Chondrocyte (in vitro differentiated cells): ENCODE measurements at places on chromosomes 11 and 22. TPM values are rescaled to one million over a fixed set of nuclear protein-coding genes. Genes with fewer than 3 reads are reported as not detected.
A peak's percentile ranks its signal among the peaks of the same experiment; 100 is the strongest.

DNA sequence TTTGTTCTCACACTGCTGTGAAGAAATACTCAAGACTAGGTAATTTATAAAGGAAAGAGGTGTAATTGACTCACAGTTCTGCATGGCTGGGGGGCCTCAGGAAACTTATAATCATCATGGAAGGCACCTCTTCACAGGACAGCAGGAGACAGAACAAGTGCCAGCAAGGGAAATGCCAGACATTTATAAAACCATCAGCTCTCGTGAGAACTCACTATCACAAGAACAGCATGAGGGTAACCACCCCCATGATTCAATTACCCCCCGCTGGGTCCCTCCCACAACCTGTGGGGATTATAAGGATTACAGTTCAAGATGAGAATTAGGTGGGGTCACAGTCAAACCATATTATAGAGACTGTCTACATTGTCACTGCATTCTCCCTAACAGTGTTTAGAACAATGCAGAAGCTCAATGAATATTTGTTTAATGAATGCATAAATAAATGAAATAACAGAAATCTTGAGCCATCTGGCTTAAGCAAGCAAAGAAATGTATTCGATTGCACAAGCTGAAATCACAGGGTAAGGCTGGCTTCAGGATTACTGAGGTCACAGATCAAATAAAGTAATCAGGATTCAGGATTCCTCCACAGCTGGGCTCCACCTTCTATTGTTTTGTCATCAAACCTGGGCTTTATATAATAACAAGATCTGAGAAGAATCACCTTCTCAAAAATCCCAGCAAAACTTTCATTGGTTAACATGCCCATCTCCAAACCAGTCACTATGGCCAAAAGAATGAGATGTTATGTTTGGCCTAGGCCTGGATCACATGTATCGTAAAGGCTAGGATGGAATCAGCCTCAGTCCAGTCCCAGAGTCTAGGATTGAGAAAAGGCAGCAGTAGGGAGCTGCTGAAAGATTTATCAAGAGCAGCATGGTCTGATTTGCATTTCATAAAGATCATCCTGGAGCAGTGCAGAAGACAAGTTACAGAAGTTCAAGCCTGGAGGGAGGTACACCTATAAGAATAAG is 137.8 kb upstream of the UBASH3B start:
- H3K27ac ChIP-seq, result no peak overlapping the region
- no peaks in the 10 kb centered on the region for H3K36me3 ChIP-seq
- no peak overlapping the region for H3K4me3 ChIP-seq

The DERL3 gene
- total RNA-seq, result 1.3 to 4.6 TPM (median 2.0 TPM) in 3 replicates

The MOGAT2 gene
- total RNA-seq, result not detected in 3 replicates

GRCh38 chr11:121035169-121035755 is 11.4 kb downstream of the TBCEL start:
- no peak for DNase-seq
- H3K27me3 ChIP-seq, result no peaks in the 10 kb centered on the region
- no peak overlapping the region for H3K4me3 ChIP-seq
- H3K36me3 ChIP-seq, result no peaks in the 10 kb centered on the region
- peaks cover 9% of the 10 kb centered on the region for H3K4me1 ChIP-seq

DNA sequence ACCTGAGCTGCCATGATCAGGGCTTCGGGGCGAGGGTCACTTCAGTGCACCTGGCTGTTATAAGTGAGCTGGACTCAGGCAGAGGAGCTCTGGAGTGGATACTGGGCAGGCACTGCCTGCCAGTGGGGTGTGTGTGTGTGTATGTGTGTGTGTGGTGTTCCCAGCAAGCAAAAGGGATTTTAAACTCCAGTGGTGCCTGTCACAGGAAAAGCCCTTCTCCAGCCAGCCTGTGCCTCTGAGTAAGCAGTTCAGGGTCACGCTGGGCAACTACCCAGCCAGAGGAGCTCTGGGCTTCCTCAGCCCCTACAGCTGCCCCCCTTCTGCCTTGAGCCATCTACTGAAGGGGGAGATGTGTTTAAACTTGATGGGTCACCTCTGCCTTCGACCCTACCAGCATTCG is 109.0 kb downstream of the OSBP2 start:
- DNase-seq, result no peak
- H3K4me3 ChIP-seq, result no peak overlapping the region
- H3K27me3 ChIP-seq, result peaks cover 34% of the 10 kb centered on the region
- H3K36me3 ChIP-seq, result no peaks in the 10 kb centered on the region

GRCh38 chr11:57514538-57515331 is 767 bp downstream of the SLC43A1 start:
- no peaks in the 10 kb centered on the region for H3K27me3 ChIP-seq
- H3K36me3 ChIP-seq, result no peaks in the 10 kb centered on the region
- peak overlapping the region; percentile 95 for H3K4me3 ChIP-seq
- peaks cover 16% of the 10 kb centered on the region for H3K4me1 ChIP-seq

- peak overlapping the region; percentile 6 for H3K4me3 ChIP-seq
- no peak for DNase-seq
- peaks cover 39% of the 10 kb centered on the region for H3K4me1 ChIP-seq
- peak overlapping the region; percentile 95 for H3K27ac ChIP-seq
- H3K27me3 ChIP-seq, result no peaks in the 10 kb centered on the region
- H3K36me3 ChIP-seq, result peaks cover 2% of the 10 kb centered on the region
Measured at GRCh38 chr22:21816787-21817496, 50.5 kb downstream of the MAPK1 start.

The BTBD18 gene
- not detected in 3 replicates for total RNA-seq

- H3K36me3 ChIP-seq, result no peaks in the 10 kb centered on the region
- H3K4me1 ChIP-seq, result no peaks in the 10 kb centered on the region
- no peak overlapping the region for H3K27ac ChIP-seq
- no peak overlapping the region for H3K4me3 ChIP-seq
- H3K27me3 ChIP-seq, result peaks cover 12% of the 10 kb centered on the region
Measured at GRCh38 chr11:1226226-1226985, 3.5 kb downstream of the MUC5B start.

DNA sequence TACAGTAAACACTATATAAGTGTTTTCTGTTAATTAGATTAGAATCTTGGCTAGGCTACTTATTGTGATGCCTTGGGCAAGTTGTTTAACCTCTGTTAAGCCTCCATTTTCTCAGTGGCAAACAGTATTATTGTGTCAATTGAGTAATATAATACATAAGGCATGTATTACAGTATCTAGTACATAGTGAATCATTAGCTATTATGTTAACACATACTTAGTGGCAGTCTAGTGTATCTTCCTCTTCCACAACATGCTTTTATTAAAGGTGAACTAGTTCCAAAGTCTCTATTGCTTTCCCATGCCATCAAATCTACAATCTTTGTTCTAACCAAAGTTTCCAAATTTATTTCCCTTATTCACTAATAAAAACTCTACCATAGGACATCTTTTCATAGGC is 200.9 kb downstream of the SOX6 start:
- H3K27me3 ChIP-seq, result no peaks in the 10 kb centered on the region
- DNase-seq, result no peak
- H3K27ac ChIP-seq, result no peak overlapping the region
- H3K4me3 ChIP-seq, result no peak overlapping the region

The TUBGCP6 gene
- 31.2 to 46.3 TPM (median 32.2 TPM) in 3 replicates for total RNA-seq

- DNase-seq, result peak; percentile 49
- H3K36me3 ChIP-seq, result no peaks in the 10 kb centered on the region
- no peak overlapping the region for H3K4me3 ChIP-seq
- peaks cover 4% of the 10 kb centered on the region for H3K4me1 ChIP-seq
- H3K27ac ChIP-seq, result no peak overlapping the region
Measured at GRCh38 chr22:44398856-44399837, 86.4 kb upstream of the SHISAL1 start.

The OR6Q1 gene
- not detected in 3 replicates for total RNA-seq

The APOA1 gene
- not detected in 3 replicates for total RNA-seq

DNA sequence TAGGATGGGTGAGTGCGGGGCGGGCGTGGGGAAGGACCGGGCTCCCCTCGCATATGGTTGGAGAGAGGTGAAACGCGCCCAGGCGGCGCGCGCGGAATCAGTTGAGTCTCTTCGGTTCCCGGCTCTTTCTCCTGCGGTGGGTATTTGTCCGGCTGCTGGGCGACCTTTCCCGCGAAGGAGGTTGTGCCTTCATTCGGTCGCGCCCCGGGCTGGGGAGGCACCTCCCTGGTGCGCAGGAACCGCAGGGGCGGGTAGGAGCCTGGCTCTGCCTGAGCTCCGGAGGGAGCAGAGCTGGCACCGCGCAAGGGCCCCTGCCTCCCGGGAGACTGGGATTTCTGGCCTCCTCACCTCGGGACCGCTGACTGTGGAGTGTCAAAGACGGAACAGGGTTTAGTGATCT is 27.5 kb downstream of the SAA4 start:
- peak; percentile 92 for DNase-seq
- H3K27ac ChIP-seq, result no peak overlapping the region
- no peaks in the 10 kb centered on the region for H3K36me3 ChIP-seq
- H3K27me3 ChIP-seq, result peaks cover 17% of the 10 kb centered on the region

DNA sequence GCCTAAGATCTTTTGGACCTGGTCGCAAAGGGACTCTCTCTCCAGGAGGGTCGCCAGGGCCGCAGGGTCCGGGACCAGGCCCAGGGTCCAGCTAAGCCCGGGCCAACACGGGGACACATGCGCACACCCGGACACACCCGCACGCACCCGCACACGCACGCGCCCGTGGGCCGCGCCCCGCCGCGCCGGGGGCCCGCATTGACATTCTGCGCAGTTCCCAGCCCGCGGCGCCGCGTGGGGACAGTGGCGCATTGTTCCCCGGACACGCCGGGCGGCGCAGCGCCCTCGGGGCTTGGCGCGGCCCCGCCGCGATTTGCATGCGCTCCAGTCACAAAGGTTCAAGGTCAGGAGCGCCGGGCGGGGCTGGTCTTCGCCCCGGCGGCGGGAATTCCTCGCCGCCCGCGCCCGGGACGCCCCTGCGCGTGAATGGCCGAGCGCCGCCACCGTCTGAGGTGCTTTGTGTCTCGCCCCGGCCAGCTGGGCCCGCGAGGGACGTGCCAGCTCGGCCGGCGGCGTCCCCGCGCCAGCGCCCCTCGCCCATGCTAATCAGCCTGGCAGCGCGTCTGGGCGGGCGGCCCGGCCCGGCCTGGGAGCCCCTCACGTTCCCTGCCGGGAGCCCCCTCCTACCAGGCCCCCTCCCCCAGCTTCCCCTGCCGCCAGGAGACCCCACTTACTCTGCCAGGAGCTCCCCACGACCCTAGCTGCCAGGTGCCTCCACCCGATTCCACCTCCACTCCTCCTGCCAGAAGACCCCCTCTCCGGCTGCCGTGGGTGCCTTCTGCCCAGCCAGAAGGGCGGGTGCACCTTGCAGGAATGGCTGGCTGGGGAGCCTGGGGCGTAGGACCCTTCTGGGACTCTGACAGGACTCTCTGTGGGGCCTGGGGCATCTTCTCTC is 50.5 kb upstream of the WNT7B start:
- no peaks in the 10 kb centered on the region for H3K36me3 ChIP-seq
- H3K4me1 ChIP-seq, result peaks cover 46% of the 10 kb centered on the region
- H3K27ac ChIP-seq, result no peak overlapping the region
